Midbrain (tissue), 1 donor: ENCODE measurements at places on chromosomes 1 and 21.

- no peak for DNase-seq
Measured at GRCh38 chr1:3822421-3822820, 26.1 kb upstream of the LRRC47 start.

DNA sequence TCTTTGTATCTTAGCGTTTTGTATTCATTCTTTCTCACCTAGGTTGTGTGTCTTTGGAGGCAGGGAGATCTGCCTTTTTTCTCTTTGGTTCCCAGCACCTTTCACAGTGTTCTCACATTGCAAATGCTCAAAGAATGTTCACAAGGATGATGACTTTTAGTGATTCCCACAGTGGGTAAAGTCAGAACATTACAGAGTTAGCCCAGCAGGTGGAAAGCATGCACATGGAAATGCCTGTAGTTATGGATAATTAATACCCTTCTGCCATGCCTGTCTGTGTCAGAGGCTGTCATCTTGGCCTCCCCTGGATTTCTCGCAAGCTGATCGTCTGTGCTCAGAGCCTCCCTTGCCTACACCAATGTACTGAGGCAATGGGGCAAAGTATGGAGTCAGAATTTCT lies 458.9 kb downstream of the LMO4 start:
- no peak for DNase-seq

GRCh38 chr1:200179781-200180160 lies 152.3 kb downstream of the NR5A2 start:
- DNase-seq, result no peak

- no peak for DNase-seq
Measured at GRCh38 chr1:151197863-151198253, 494 bp upstream of the PIP5K1A start.

DNA sequence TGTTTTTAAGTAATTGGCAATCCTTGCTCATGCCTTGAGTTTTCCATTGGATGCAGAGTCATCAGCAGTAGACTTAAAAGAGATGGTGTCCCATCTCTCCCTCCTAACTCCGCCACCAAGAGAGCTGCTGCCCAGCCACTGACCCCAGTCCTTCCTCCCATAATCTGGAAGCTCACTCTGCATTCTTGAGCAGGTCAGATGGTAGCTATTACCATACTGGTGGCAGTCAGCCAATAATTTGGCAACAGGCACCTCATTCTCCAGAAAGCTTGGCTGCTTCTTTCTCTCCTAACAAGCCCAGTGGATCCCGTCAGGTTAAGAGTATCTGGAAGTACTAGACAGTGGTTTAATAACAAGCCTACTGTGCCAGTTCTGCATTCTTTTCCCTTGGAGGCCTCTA lies 272.1 kb downstream of the ZNF648 start:
- peak; percentile 44 for DNase-seq

DNA sequence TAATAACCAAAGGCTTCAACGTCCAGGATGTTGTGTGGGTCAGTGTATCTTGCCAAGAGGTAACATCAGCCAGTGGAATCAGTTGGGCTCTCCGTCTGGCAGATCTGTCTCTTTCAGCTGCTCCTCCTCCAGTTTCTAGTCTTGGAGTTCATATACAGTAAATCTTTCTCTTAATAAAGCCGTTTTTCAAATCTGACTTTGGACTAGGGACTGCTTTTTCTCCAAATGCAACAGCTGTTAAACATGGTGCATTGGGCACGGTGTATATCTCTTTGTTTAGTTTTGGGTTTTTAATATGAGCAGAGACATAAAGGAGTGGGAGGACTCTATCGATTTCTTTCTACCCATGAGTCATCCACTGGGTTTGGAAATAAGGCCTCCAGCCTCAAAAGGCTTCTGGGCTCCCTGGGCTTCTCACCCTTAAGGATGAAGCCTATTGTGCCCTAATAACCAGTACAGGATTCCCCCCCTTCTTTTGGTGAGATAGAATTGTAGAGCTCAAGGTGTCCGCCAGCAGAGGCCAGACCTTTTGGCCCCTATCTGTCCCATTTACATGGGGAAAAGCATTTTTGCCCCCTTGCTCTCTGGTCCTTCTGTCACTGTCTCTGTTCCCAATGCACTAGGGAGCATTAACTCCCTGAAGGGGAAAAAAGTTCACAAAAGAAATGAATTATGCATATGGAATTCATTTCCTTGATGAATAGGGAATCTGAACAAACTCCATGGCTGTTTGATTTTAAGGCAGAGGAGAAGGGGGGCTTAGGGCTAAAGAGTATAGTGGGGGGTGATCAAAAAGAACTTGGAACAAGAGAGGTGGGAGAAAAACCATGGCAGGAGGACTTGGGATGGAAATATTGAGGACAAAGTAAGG lies 86.0 kb downstream of the PBX1 start:
- DNase-seq, result no peak

DNA sequence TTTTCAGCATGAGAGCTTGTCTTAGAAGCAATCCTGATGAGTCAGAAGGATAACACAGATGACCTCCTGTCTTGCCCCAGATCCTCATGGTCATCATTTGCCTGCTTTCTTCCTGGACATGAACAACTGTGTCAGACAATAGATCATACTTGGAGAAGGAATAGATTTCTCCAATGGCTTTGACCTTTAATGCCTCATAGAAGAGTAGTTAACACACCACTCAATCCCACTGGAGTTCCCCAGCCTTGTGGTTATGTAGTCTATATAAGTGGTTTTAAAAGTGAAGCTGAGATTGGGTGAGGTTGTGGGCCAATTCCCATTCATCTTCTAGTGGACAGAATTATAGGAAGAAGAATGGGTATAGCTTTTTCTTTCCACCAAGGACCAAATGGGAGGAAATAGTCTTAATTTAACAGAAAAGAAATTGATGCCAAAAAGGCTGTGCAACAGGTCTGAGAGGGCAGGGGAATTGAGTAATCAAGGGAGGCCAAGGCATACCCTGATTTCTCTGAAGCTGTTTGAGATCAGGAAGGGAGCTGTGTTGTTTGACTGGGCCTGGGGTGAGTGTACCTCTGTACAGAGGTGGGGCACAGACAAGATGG lies 14.4 kb downstream of the PRCC start:
- DNase-seq, result no peak

- DNase-seq, result no peak
Measured at GRCh38 chr1:3293563-3294080, 160.8 kb upstream of the ARHGEF16 start.

- no peak for DNase-seq
Measured at GRCh38 chr1:228008391-228009115, 1.8 kb downstream of the WNT3A start.

DNA sequence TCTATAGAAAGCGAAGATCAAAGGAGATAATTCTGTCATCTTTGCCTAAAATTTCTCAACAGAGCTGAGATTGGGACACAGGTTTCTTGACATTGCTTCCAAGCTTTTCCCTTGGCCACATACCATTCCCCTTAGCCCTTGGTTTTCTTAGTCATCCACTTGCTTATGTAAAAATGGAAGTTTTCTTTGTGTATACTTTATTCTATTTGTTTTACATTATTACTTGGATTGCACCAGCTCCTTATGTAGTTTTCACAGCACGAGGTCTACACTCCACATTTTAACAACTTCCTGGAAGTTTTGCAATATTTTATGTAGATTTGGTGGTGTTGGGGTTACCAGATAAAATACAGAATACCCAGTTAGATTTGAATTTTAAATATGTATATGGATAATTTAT lies 129.8 kb downstream of the PLA2G4A start:
- no peak for DNase-seq

DNA sequence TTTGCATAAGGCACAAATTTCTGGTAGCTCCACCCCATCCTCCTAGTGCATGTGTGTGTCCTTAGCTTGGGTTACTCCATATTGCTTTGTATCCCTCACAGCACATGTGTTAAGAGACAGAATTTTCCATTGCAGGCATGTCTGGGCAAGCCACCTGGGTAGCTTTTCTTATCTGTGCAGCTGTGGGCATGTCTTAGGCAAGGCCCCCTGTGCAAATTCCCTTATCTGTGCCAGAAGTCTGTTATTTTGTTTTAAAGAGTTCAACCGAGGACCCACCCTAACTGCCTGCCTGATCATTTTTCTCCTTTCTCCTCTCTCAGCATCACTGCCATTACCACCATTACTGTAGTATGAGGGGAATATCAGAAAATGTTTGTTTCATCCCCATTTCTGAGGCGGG lies 131.9 kb downstream of the CYYR1 start:
- DNase-seq, result no peak

DNA sequence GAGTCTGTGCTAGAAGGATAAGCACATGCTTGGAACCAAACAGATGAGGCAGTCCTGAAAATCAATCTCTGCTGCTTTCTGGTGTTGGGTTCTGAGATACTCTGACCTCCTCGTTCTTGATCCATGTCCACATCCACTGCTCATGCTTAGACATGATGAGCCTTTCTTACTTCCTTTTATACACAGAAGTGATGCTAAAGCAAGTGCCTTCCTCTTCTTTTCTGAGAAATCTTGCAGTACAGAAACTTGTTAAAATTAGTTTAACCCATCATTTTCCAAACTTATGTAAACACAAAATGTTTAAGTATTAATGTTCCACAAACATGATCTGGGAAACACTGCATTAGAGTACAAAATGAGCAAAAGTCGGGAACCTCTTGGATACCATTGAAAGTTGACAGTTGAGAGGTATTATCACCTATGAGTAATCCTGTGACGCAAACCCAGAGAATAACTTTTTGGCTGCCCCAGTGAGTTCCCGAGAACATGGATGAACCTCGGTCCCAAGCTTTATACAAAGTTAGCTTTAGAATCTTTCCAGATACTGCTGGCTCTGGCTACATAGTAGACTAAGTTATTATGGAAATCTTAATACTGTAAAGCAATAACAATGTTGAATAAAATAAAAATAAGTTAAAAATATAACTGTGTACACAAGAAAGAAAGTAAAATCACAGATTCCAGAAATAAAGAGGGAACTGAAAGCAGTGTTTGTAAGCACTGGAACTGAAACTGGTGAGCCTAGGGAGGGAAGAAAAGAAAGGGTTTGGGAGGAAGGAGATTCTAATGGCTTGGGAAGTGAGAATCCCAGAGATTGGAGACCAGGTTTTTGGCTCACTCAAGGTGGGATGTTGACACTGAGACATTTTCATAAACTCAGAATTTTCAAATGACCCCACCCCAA lies 429.3 kb upstream of the RUNX1 start:
- no peak for DNase-seq

GRCh38 chr21:33850401-33850800 lies 65.2 kb downstream of the ATP5PO start:
- no peak for DNase-seq

DNA sequence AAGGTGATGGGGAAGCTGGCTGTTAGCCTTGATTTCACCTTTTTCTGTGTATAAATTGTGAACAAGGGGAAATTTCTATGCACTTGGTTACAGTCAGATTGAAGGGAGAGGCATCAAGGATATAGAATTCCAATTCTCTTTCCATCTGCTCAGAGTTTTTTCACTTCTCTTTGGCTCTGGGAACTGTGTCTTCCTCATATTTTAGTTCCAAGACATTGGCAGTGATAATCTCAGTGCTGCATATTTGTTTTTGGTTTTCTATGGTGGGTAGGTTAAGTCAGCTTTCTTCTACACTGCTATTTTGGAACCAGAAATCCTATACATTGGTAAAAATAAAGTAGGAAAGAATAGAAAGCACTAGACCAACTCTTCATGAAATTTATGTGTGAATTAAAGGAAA lies 569.6 kb upstream of the CXADR start:
- DNase-seq, result no peak

GRCh38 chr1:201583663-201584062 lies 44.7 kb downstream of the NAV1 start:
- no peak for DNase-seq

GRCh38 chr1:19448491-19449439 lies 36.6 kb downstream of the CAPZB start:
- DNase-seq, result peak; percentile 25

DNA sequence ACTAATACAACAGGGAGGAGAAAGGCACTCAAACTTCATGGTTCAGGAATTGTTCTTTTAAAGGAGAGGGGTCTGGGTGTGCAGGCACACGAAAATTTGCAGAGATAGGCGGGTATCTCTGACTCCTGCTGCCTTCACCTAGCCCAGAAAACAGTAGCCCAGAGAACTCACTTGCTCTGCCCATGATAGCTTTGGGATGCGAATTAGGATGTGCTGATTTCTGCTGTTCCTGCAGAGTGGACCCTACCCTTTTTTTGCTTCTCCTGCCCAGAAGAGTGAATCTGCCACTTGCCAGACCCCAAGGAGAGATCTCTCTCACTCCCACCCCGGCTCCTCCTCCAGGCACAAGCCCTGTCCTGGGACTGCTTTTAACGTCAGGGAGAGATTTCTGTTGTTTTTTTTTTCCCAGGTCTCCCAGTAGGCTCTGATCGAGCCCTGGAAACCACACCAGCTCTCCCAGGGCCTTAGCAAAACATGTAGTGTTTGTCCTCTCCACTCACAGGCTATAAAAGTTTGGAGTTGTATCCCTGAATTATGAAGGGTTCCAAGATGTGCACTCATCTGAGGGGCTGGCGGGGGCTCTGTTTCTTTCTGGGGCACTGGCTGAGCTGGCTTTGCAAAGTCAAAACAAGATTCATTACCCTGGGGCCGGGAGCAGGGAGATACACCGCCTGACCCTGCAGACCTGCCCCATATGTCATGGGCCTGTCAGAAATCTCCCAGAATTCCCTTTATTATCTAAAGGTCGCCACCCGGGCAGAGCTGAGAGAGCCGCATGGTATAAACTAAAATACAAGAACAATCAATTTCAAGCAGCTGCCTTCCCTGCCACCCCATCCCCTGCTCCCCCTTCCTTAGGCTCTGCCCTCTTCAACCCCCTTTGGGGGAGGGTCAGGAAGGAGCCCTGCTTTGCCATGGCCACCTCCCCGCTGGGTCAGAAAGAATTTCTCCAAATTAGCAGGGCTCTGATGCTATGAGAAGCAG lies 17.9 kb downstream of the PLXNA2 start:
- DNase-seq, result no peak

- DNase-seq, result no peak
Measured at GRCh38 chr1:8702472-8702849, 115.0 kb downstream of the RERE start.

DNA sequence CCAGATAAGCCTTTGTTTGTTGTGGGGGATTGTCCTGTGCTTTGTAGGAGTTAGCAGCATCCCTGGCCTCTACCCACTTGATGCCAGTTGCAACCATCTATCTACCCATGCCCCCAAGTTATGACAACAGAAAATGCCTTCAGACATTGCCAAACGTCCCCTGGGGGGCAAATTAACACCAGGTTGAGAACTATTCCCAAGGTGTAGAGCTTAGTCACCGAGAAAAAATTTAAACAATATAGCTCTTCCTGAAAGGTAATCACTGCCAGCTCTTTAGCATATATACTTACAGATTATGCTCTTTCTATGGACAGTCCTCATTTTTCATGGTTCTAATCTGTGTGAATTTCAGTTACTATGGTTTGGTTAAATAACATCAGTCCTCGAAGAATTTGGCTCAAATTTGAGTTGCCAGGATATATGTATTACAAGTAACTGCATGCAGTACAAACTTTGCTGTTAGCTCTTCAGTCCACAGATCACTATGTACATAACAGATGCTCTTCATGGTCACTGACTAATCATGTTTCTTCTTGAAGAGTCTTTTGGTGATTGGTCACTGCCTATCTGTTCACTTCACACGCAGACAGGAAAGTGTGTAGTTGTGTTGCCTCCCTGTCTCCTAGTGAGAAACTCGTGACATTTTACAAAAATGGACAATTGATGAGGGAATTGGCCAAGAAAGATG lies 25.2 kb downstream of the MAPKAPK2 start:
- DNase-seq, result no peak

- DNase-seq, result peak; percentile 45
Measured at GRCh38 chr1:156797212-156797871, 19.3 kb downstream of the SH2D2A start.
